Right lung (tissue), 10 donors: ENCODE measurements at places on chromosomes 16 and 17. TPM values are rescaled to one million over a fixed set of nuclear protein-coding genes. Genes with fewer than 3 reads are reported as not detected.

GRCh38 chr17:81908793-81909192, 2.4 kb downstream of the PCYT2 start:
- no peak for DNase-seq

The NEK8 gene
- polyA plus RNA-seq: 6.8 TPM

GRCh38 chr17:75273977-75274708, 3.1 kb upstream of the MIF4GD start:
- no peak for DNase-seq

GRCh38 chr17:1545618-1546017, 17.0 kb downstream of the PITPNA start:
- no peak for DNase-seq

The CES5A gene
- polyA plus RNA-seq: not detected

DNA sequence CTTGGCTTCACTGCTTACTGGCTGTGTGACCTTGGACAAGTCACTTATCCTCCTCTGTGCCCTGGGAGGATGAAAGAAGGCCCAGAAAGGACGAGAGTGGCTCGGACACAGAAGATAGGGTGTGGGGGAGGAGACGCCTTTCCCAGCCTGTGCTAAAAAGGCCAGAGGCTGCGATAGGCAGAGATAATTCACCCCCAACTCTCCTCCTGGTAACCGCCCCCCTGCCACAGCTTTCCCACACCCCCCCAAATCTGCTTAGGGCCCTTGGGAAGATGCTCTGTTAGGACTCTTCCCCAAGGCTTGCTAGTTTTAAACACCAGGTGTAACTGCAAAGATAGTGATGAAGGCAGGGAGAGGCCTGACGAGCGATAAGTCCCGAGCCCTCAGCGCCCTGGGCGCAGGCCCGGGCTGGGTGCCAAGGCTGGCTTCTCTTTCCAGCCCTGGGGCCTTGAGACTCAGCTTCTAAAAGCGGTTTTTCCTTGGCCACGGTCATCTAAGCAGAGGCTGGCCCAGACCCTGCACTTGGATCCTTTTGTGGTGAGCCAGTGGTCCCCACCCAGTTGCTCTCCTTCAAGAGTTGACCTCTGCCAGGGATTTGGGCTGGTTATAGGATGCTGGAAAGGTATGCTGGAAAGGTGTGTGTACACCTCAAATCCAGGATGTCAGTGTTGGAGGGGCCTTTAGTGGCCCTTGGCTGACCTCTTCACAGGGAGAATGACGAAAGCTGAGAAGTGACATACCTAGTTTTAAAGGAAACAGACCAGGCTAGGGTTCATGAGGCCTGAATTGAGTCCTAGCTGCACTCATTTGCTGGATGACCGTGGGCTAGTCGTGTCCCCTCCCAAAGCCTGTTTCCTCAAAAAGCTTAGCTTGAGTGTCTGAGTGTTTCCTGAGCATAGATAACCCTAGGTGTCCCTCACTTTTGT, 3.4 kb upstream of the PPP1R9B start:
- no peak for DNase-seq

GRCh38 chr17:49224198-49224996, 6.2 kb downstream of the PHOSPHO1 start:
- no peak for DNase-seq

DNA sequence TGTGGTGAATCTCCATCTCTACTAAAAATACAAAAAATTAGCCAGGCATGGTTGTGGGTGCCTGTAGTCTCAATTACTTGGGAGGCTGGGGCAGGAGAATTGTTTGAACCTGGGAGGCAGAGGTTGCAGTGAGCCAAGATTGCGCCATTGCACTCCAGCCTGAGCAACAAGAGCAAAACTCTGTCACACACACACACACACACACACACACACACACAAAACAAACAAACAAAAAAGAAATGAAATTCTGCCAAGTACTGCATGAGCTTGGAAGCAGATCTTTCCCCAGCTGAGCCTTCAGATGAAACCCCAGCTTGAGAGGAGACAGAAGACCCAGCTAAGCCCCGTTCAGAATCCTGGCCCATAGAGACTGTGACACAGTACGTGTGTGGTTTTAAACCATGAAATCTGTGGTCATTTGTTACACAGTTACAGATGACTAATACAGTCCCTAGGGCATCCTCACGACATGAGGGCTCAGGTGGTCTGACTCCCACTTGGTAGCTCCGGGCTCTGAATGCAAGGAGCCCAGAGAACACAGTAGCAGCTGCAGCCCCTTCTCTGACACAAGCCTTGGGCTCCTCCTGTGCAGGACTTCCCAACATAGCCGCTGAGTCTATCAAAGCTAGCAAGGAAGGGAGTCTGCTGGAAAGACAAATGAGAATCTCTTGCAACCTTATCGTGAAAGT, 132.8 kb downstream of the SEC14L1 start:
- DNase-seq: no peak

The HS3ST2 gene
- polyA plus RNA-seq: not detected

The USP6 gene
- polyA plus RNA-seq: 2.0 TPM

DNA sequence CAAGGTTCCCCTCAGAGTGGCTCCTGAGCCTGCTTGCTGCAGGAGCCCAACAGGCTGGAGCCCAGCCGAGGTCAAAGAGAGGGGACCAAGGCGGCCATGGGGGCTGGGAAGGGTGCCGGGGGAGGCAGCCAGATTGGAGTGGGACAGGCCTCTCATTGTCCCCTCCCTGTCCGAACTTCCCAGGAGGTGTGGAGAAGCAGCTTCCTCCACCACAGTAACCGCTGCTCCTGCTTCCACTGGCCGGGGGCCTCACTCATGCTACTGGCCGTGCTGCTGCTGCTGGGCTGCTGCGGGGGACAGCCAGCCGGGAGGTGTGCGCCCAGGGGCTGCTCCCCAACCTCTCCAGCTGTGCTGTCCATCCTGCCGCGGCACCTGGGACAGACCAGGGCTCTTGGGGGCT, 29.3 kb downstream of the TMEM94 start:
- DNase-seq: no peak

GRCh38 chr16:58411736-58412614, 19.7 kb downstream of the GINS3 start:
- no peak for DNase-seq

GRCh38 chr16:84897911-84898377, 78.2 kb downstream of the CRISPLD2 start:
- no peak for DNase-seq

DNA sequence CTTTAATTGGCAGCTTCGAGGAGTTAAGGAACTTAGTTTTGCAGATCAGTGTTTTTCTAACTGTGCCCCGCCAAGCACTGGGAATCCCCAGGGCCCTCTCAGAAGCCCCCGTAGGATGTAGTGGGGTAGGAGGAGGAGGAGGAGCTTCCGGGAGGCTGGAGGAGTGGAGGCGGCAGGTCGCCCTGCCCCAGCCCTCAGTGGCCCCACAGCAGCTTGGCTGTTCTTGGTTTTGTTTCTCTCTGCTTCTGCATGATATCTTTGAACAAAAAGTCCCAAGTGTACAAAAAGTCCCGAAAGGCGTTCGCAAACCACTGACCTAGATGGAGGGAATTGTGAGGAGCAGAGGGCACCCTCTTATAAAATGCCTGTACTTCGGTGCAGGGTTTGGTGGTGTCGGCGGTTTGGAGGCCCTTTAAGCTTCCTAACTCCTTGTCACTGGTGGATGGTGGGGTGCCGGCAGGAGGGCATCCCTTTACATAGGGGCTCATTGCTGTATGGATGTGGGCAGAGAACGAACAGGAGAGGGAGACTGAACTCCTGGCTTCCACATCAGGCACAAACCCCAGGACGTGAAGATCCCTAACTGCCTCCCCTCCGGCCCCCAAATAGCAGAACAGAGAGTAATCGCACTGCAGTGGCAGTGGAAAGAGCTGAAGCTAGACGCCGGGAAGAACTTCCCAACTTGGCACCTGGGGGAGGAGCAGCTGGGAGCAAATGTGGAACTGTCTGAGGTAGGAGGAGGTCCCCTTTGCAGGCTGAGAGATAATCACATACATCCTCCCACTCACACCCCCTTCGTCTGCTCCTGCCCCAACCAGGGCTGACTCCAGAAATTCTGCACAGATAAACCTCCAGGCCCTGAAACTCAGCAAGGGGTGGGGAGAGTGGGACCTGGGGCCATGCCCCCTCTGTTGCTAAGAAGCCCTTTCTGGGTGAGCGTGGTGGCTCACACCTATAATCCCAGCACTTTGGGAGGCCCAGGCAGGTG, 20.1 kb downstream of the EPOP start:
- no peak for DNase-seq

GRCh38 chr16:50088302-50088701, 22.5 kb downstream of the HEATR3 start:
- no peak for DNase-seq
